ENCODE measurements at places on chromosomes 1 and 21. TPM values are rescaled to one million over a fixed set of nuclear protein-coding genes. Genes with fewer than 3 reads are reported as not detected.

AMY1A gene
- not detected for total RNA-seq

PTGS2 gene
- total RNA-seq = 10.0 TPM

AKT3 gene
- total RNA-seq = 35.0 TPM

GRCh38 chr1:36328713-36329112, 5.3 kb upstream of the EVA1B start:
- DNase-seq = peak; percentile 46

DNA sequence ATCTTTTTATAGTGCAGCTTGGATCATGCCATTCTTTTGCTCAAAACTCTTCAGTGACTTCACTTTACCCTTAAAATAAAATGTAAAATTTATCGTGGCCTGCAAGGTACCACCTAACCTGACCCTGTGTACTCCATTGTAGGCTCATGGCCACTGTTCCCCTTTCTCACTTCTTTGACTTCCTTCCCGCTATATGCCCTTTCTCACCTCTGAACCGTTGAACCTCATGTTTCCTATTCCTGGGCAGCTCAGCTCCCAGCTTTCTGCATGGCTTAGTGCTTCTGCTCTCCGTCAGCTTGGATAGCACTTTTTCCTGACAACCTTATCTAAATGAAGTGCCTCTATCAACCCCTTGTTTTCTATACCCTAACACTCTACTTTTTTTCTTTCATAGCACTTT, 61.1 kb upstream of the GPR25 start:
- no peak for DNase-seq

GRCh38 chr1:62790716-62791115, 6.8 kb downstream of the ATG4C start:
- DNase-seq = no peak

DNA sequence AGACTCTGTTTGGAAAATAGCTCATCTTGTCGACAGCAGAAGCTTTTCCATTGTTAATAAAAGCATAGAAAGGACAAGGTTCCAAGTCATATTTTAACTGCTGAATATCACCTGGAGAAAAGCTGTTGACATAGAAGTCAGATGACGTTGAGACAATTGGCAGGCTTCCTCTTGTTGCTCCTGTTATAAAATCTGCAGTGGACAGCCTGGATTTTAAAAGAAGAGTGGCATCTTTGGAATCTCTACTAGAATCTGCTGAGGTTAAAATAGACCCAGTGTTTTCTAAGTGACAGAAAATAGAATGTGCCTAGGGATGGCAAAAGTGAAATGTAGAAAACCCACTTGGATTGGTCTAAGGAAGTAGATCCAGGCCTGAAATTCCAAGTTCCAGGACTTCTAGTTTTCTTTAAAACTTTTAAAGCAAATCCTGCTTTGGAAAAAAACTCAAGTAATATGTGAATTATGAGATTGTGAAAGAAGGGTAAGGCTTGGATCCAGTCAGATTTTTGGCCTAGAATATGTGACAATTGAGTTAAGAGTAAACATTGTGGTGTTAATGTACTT, 53.6 kb upstream of the NEXN start:
- peak; percentile 58 for DNase-seq

- DNase-seq = no peak
These were observed 65.2 kb downstream of the OBSCN start for GRCh38 chr1:228272831-228273571.

DNA sequence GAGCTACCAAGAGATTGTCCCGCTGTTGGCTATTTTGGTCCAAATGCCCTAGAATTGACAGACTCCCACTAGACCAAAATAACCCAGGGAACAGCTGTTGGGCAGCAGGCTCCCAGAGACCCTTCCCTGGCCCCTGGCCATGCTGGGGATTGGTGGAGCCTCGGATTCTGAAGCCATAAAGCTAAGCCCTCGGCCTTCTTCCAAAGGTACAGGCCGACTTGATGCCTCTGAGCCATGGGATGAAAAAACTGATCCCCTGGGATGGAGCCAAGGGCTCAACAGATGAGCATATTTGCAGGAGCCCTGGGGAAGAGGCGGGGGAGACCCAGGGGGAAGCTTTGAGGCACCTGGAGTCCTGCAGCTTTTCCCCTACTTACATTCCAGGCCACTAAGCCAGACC, 1.0 kb upstream of the LRRC38 start:
- no peak for DNase-seq

DNA sequence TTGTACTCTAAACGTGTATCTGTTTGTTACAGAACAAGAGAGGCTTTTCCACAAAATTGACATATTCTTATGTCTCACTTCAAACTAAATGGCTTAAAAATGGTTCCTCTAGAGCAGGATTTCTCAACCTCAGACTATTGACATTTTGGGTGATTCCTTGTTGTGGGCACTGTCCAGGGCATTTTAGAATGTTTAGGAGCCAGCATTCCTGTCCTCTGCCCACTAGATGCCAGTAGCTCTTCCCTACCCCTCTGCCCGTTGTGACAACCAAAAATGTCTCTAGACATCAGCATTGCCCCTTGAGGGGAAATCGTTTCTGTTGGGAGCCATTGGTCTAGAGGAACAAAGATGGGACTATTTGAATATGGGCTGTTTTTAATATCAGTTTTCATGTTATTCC, 17.3 kb downstream of the SMAP2 start:
- no peak for DNase-seq

- DNase-seq = peak; percentile 13
These were observed 61.8 kb downstream of the HIVEP3 start for GRCh38 chr1:41856944-41857285.

- DNase-seq = no peak
These were observed 36.1 kb upstream of the RUNX3 start for GRCh38 chr1:24966121-24966723.

DNA sequence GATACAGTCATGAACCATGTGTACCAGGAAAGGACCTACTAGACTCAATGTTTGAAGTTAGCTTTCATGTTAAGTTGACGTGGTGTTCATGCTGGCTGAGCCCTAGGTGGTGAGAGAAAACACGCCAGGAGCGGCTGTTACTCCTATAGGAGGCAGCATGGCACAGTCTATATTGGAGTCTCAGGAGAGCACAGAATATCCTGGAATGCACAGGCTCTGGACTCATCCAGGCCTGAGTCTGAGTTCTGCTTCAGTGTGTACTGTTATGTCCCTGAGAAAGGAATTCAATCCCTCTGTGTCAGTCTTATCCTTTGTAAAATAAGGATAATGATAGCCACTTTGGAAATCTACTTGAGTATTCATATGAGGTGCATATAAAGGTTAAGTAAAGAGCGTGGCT, 41.2 kb downstream of the DPT start:
- DNase-seq = no peak
